ENCODE measurements at places on chromosomes 7 and 10. TPM values are rescaled to one million over a fixed set of nuclear protein-coding genes. Genes with fewer than 3 reads are reported as not detected.

PODXL gene
- 20.3 TPM for total RNA-seq

RARRES2 gene
- 297 TPM for total RNA-seq

LRIT1 gene
- not detected for total RNA-seq

KLF14 gene
- total RNA-seq = 0.15 TPM

PGAM2 gene
- 0.73 TPM for total RNA-seq

COBL gene
- 16.1 TPM for total RNA-seq

UFSP1 gene
- 3.7 TPM for total RNA-seq

DDIT4 gene
- total RNA-seq = 183 TPM

CHST12 gene
- total RNA-seq = 7.2 TPM

SKIDA1 gene
- 1.4 TPM for total RNA-seq

LAMB1 gene
- total RNA-seq = 115 TPM

AEBP1 gene
- 145 TPM for total RNA-seq

MYO3A gene
- not detected for total RNA-seq

PROSER2 gene
- 2.9 TPM for total RNA-seq

PRSS37 gene
- not detected for total RNA-seq
